ENCODE measurements at places on chromosomes 12 and 14.

- no peak for DNase-seq
Measured at GRCh38 chr12:114064497-114064896, 98.4 kb upstream of the RBM19 start.

DNA sequence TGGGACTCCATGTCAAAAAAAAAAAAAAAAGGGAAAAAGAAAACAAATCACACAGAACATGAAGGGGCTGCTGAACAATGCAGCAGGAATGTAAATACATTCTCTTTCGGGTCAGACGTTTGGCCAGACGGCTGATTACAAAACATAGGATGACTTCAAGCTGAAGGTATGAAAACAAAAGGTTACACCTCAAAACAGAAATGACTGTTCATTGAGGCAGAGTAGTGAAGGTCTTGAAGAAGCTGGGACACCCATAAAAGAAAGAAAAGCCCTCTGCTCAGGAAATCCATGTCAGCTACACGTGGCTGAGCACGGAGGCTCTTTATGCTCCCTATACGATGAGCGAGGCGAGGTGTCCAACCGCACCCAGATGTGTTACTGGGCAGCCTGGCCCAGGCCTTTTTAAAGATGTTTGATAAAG is 37.7 kb downstream of the FGD4 start:
- no peak for DNase-seq

GRCh38 chr14:32821964-32822653 is 116.6 kb upstream of the NPAS3 start:
- DNase-seq = no peak

- no peak for DNase-seq
Measured at GRCh38 chr12:95674631-95675030, 115.9 kb downstream of the NTN4 start.
